H1 (cell line): ENCODE measurements at places on chromosomes 4 and X.
A peak's percentile ranks its signal among the peaks of the same experiment; 100 is the strongest.

- peak; percentile 17 for DNase-seq
These were observed 11.6 kb downstream of the PAGE4 start for GRCh38 chrX:49840679-49841078.

DNA sequence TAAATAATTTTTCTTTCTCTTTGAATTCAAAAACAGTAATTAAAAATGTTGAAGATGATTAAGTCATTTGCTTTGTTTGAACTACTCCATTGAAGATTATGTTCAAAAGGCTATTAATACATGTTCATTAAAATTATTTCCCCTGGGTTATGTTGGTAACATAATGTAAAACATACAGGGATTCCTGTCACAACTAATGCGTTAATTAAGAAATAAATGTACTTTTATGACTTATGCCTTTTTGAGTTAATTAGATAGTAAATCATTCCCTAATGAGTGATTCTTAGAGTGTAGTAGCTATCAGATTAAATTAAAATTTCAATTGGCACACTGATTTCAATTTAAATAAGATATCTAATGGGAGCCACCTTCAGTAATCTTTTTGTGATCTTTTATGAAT, 549.1 kb downstream of the ANKRD50 start:
- no peak for DNase-seq

- no peak for DNase-seq
These were observed 43.3 kb upstream of the CTAG2 start for GRCh38 chrX:154696676-154697045.

GRCh38 chr4:120750152-120750525, 172.4 kb downstream of the PRDM5 start:
- no peak for DNase-seq

- no peak for DNase-seq
These were observed 40.6 kb upstream of the DYNLT3 start for GRCh38 chrX:37888010-37888409.

DNA sequence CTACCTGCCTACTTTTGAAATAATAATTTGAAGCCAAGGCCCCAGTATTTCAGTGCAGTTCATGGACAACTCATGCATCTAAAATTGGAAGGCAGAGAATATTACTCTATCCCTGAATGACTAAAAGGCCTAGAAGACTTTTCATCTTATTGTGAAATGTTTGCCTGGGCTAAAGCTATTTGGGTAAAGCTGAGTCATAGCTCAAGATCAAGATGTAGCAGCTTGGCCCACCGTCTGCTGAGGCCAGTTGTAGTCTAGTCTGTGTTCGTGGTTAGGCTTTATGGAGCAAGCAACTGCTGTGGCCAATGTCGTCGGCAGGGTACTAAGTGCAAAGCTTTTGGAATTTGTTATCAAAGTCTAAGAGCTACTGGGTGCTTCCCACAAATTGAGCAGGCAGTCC, 929.1 kb downstream of the RAB28 start:
- DNase-seq, result no peak
